ENCODE measurements at places on chromosomes 5 and 9. TPM values are rescaled to one million over a fixed set of nuclear protein-coding genes. Genes with fewer than 3 reads are reported as not detected.

GADD45G gene
- total RNA-seq, result not detected

SPATA31D4 gene
- not detected for total RNA-seq

TMEM232 gene
- total RNA-seq, result 0.77 TPM

STK32A gene
- 0.39 TPM for total RNA-seq

TLR4 gene
- total RNA-seq, result 15.5 TPM

RAPGEF6 gene
- 9.7 TPM for total RNA-seq

IFNA1 gene
- not detected for total RNA-seq

SHOC1 gene
- not detected for total RNA-seq

RPL37 gene
- total RNA-seq, result 2,054 TPM

SPEF2 gene
- total RNA-seq, result 1.1 TPM

GARIN3 gene
- total RNA-seq, result not detected

PCDHGA5 gene
- total RNA-seq, result 0.21 TPM

DDX4 gene
- not detected for total RNA-seq

TRIM14 gene
- total RNA-seq, result 31.0 TPM

CARTPT gene
- not detected for total RNA-seq
